CD4-positive, alpha-beta T cell treated with Interleukin-6 at 100 ng/mL for 8 hours (primary cell): ENCODE measurements at places on chromosomes 6 and 20.

GRCh38 chr6:150492941-150493340, 106.7 kb upstream of the PLEKHG1 start:
- DNase-seq = no peak

GRCh38 chr20:51116765-51117686, 94.1 kb upstream of the KCNG1 start:
- DNase-seq = no peak

DNA sequence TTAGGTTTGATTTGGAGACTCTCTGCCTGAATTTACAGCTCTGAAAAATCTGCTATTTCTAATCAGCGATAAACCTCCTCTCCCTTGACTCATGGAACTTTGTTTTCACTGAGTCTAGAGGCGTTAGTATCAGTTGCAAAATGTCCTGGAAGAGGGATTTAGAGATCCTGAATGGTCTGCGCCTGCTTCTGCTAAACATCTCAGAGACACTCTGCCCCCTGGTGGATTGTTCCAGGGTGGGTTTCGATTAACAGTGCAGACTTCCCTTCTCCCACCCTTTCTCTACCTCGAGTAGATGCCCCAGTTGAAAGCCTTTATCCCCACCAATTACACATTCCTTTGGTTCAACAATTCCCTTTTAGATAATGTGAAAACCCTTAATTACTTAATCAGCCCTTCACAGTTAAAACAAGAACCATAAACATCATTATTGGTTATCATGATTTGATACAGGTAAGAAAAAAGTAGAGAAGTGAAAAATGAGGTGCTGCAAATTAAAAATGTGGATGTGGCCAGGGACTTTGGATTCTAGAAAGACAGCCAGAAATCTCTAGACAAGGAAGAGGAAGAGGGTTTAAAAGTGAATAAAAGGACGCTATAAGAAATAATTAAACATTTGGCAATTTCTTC, 5.5 kb downstream of the HTR1B start:
- no peak for DNase-seq

- DNase-seq = no peak
Observed at GRCh38 chr6:41028561-41029412, 10.2 kb downstream of the UNC5CL start.

GRCh38 chr6:297571-298232, 5.4 kb downstream of the DUSP22 start:
- no peak for DNase-seq

DNA sequence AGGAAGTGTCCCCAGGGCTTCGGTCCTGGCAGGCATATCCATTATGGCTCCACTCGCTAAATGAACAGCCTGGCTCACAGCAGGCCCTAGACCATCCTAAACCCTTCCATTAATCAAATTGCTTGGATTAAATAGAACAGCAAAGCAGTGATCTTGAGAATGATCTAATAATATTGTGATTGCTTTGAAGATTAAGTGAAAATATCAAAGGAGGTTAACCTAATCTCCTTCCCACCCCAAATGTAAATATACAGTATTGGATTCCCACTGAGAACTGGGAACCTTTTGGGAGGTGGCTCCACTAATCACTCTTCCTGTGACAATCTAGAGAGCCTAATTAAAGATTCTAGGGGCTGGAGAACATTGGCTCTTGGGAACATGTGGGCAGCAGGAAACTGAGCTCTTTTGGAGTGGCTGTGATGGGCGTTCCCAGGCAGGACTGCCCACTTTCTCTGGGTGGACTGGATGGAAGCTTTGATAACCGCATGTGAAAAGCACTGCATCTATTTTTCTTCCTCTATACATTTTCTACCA, 68.3 kb upstream of the FRMD1 start:
- no peak for DNase-seq

DNA sequence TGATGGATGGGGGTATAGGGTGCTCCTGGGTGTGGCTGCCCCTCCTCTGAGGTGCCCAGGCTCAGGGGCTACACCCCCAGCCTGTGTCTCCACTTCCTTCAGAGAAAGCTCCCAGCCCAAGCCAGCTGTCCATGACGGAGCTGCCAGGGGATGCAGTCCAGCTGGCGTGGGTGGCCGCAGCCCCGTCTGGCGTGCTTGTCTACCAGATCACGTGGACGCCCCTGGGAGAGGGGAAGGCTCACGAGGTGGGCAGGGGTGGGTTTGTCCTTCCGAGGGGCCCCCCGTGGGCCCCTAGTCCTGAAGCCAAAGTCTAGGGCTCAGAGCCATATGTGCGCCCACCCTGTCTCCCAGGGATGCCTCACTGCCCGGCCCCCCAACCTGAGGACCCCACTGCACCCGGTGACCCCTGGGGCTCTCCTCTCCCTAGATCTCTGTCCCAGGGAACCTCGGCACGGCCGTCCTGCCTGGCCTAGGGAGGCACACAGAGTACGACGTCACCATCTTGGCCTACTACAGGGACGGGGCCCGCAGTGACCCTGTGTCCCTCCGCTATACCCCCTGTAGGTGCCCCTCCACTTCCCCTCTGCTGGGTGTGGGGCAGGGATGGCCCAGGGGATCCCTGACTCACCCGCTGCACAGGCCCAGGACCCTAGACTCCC, 19.8 kb downstream of the COL20A1 start:
- no peak for DNase-seq

DNA sequence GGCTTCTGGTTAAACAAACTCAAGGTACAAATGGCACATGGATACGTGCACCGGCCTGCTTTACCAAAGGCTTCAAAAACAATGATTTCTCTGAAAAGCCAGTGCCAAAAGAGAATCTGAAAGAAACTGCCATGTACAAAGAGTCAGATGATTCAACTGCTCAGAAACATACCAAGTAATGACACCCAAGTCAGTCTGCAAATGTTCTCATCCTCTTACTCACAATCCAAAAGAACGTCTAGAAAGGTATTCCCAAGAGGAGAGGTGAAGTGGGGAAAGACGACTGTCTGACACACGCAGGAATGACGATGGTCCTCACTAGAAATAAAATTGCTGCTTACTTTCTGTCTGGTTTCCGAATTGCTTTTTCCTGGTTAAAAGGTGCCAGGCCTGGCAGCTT, 52.9 kb downstream of the NFATC2 start:
- DNase-seq = no peak

DNA sequence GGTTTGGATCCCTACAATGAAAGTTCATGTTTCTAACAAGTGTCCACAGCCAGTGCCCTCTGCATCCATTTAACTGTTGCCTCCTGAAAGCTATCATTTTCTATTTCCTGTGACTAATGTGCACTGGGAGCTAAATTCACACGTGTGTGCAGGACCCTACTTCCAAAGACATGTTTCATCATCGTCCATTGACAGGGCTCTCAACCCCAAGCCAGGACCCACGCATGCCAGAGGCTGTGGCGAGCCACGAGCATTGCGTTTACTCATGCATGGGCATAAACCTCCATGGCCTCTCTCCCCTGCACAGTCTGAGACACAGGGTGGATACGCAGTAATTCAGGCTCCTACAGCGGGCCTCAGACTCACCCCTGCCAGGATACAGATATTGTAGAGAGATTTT, 153.2 kb downstream of the MAFB start:
- DNase-seq = no peak

GRCh38 chr20:57944988-57945387, 235.2 kb upstream of the PMEPA1 start:
- DNase-seq = no peak

GRCh38 chr6:105797983-105798453, 288.1 kb upstream of the PRDM1 start:
- no peak for DNase-seq

GRCh38 chr6:108442770-108443520, 117.8 kb upstream of the FOXO3 start:
- DNase-seq = no peak

- no peak for DNase-seq
Observed at GRCh38 chr6:153525998-153526397, 394.9 kb upstream of the RGS17 start.

DNA sequence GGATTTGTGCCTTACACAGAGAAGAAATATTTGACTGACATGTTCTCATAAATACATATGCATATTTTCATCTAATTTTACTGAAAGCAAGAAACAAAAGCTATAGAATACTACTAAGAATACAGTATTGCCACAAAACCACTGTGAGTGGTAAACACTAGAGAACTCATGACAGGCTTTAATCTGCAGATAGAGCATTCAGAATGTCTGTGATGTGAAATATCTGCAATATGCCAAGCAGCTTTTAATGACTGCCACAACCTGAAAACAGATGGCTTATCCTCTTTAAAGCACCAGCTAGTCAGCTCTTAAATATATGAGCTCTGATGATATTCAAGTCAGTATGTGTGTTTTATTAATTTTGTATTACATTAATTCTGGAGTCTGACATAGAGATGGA, 3.4 kb downstream of the NAPB start:
- DNase-seq = no peak

DNA sequence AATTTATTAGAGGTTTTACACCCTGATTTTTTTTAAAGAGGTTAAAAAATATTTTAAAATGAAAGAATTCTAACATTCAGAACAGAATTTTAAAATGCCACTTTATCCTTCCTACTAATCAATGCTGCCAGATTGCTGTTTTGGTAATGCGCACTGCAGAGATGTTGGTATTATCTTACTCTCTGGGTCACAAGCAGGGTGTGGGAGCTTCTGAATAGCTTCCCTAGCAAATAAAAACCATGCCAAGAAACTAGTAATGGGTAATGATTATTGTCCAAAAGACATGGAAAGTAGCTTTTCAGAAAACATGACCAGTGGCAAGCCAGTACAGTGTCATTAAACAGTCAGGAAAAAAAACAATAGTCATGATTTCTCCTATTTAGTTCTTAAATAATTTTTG, 205.4 kb downstream of the TPBG start:
- DNase-seq = no peak

- no peak for DNase-seq
Observed at GRCh38 chr6:84867521-84867920, 103.1 kb upstream of the TBX18 start.

- no peak for DNase-seq
Observed at GRCh38 chr6:43614396-43614730, 14.7 kb downstream of the GTPBP2 start.

GRCh38 chr6:111970426-111970825, 83.5 kb upstream of the CCN6 start:
- DNase-seq = no peak

GRCh38 chr6:105949869-105950268, 136.3 kb upstream of the PRDM1 start:
- DNase-seq = no peak

DNA sequence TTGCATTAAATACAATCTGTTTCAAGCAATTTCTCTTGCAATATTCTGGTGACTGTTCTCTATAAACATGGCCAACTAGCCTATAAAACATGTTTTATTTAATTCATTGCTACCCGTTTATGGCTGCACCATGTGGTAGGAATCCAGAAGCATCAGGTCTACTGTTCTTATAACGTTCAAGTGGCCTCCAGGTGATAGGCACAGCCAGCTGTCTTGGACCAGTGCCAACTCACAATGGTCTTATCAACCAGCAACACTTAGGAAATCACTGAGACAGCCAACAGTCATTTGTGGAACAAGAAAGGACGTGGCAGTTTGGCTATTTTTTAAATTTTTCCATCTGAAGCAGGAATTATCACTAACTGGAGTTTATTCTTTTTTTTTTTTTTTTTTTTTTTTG, 193.6 kb downstream of the NKAIN2 start:
- DNase-seq = no peak

GRCh38 chr6:49980898-49981297, 11.5 kb upstream of the DEFB113 start:
- no peak for DNase-seq

DNA sequence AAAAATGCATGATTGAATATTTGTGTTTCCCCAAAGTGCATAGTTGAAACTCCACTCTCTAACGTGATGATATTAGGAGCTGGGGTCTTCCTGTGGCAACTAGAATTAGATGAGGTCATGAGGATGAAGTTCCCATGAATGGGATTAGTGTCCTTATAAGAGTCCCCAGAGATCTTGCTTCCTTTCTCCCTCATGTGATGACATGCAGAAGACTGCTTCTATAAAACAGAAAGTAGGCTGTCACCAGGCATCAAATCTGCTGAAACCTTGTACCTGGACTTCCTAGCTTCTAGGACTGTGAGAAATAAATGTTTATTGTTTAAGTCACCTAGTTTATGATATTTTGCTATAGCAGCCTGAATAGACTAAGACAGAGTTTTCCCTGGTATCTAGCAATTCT, 586.5 kb upstream of the EPHA7 start:
- DNase-seq = no peak

DNA sequence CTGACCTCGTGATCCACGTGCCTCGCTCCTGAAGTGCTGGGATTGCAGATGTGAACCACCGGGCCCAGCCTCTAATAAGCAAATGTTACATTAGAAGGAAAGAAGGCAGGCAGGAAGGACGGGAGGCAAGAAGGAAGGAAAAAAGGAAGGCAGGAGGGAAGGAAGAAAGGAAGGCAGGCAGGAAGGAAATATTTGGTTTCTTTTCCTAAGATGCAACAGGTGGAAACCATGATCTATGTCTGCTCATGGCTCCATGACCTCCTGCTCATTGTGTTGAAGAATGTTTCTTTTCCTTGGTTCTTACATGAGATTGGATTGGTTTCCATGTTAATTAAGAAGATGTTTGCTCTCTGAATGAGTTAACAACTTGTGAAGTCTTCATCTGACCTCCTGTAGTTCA, 91.8 kb upstream of the SNX9 start:
- no peak for DNase-seq

- DNase-seq = no peak
Observed at GRCh38 chr6:133806382-133807140, 82.4 kb upstream of the TCF21 start.

- DNase-seq = no peak
Observed at GRCh38 chr20:51894201-51894600, 91.9 kb upstream of the SALL4 start.

GRCh38 chr20:63258781-63259180, 4.5 kb upstream of the NKAIN4 start:
- DNase-seq = no peak

- DNase-seq = no peak
Observed at GRCh38 chr6:109297406-109298110, 84.7 kb downstream of the CD164 start.

- no peak for DNase-seq
Observed at GRCh38 chr6:18823782-18824386, 436.7 kb downstream of the RNF144B start.

DNA sequence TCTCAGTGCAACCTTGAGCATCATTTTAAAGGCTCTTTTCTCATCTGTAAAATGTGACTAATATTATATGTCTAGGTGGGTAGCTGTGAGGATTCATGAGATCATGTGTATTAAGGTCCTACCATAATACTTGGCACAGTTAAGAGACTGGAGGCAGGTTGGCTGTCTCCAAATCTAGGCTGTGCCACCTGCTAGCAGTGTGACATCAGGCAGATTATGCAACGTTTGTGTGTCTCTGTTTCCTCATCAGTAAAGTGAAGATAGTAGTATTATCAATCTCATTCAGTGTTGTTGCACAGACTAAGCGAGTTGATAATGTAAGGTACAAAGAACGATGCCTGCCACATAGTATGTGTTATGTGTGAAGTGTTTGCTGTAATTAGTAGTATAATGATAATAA, 227.4 kb downstream of the SAMD5 start:
- no peak for DNase-seq

DNA sequence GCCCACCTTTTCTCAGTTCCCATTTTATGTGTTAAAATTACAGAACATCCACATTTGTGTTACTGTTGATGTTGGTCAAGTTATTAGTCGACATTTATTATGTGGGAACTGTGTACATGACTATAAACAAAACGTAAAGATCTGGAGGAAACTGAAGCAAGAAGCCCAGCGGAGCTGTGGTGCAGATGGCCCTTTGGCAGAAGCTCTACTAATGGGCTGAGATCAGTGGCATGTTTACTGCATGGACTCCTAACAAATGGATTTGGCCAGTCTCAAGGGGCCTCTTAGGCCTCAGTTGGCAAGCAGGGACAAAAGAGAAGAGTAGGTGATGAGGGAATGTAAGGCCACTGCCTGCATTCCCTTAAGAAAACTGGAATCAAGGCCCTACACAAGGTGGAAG, 282.1 kb upstream of the TCF21 start:
- DNase-seq = no peak
